ENCODE measurements at places on chromosomes 3 and 15.
A peak's percentile ranks its signal among the peaks of the same experiment; 100 is the strongest.

DNA sequence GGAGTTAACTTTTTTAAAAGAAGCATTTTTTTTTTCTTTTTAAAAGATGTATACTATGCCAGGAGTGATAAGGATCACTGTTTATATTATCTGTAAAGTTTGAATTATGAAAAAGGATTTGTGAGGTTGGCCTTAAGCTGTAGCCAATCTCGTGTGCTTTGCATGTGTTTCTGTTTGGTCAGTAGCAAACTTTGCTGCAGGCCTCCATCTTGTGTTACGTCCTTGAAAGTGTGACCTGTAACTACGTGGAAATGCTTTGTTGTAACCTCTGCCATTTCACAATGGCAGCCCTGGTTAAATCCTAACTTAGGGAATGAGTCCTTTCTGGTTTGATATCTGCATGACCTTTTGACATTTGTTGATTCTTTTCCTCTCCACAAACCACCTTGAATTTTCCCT is 1345.6 kb downstream of the NSUN3 start:
- no peak for DNase-seq

- DNase-seq, result no peak
These were observed 602.6 kb downstream of the RSL24D1 start for GRCh38 chr15:54594115-54594514.

DNA sequence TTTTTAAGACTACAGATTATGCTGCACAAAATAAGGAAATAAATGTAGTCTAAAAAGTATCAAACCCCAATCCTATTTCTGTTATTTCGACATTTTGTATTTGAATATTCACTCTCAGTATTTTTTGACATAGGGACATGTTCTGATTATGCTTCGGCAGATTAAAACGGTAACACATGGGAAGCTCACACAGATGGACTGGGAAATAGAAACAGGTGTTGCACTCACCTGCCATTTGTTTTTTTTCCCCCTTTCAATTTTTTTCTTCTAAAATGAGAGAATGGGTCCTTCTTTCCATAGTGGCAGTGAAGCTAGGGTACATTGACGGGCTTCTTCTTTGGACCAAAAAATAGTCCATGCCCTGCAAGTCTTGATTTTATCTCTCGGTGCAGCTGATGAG is 163.1 kb downstream of the MYRIP start:
- no peak for DNase-seq

DNA sequence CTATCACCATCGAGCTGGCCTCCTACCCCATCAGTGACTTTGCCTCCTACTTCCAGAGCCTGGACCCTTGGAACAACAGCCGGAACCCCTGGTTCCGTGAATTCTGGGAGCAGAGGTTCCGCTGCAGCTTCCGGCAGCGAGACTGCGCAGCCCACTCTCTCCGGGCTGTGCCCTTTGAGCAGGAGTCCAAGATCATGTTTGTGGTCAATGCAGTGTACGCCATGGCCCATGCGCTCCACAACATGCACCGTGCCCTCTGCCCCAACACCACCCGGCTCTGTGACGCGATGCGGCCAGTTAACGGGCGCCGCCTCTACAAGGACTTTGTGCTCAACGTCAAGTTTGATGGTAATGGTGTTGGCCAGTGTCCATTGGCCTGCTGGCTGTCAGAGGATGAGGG is 6.1 kb downstream of the GRM2 start:
- no peak for DNase-seq

- DNase-seq, result no peak
These were observed 4.9 kb downstream of the HAUS2 start for GRCh38 chr15:42553554-42553953.

DNA sequence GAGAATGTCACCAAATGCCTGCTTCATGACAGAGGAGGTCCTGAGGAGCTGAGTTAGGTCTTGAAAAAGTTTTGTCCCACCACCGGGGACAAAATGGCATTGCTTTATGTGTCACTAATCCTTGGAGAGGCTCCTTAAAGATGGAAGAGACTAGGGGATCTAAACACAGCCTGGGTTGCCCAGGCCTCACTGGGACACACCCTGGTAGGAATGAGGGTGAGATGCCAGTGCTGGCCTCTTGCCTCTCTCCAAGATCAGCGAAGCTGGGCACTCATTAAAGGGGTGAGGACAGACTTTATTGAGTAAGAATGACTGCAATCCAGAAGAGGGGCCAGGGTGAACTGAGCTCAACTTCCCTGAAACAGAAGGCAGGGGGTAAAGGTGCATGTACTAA is 58.5 kb upstream of the KLF13 start:
- DNase-seq, result no peak

DNA sequence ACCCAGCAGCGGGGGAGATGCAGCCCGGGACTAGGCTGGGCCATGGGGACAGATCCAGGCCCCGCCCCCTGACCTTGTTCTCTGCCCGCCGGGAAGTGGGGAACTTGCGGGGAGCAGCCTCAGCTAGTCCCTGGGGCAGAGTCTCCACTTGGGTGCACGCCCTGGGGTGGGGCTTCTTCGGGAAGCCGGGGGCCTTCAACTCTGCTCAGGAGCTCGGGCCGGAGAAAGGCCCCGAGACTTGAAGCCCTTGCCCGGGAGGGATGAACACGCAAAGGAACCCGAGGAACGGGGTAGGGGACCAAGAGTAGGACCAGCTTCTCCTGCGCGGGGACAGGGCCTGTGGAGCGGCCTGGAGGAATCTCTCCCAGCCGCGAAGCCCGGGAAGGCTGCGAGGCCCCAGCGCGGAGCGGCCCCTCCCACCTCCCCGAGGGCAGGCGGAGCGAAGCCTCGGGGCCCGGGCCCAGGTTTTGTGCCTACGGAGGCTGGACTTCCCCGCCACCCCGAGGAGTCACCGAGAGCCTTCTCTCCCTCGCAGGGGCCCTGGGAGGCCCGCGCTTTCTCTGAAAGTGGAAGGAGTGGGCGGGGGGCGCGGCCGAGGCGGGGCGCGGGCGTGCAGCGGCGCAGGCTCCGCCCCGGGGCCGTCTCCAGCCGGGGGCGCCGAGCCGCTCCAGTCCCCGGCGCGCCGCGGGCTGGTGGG is at the start of gene ITPKA:
Gene ITPKA, plus strand, starts transcription at position 670 of the 697 bp plus-strand sequence. CDS start 54 bp downstream, outside the sequence.
- peak; percentile 71 for DNase-seq

GRCh38 chr3:139118835-139119234 is 74.1 kb upstream of the PRR23C start:
- DNase-seq, result no peak

GRCh38 chr15:65354835-65355172 is 23.0 kb downstream of the IGDCC3 start:
- no peak for DNase-seq

GRCh38 chr3:38117163-38117716 is 19.7 kb downstream of the ACAA1 start:
- DNase-seq, result peak; percentile 37

DNA sequence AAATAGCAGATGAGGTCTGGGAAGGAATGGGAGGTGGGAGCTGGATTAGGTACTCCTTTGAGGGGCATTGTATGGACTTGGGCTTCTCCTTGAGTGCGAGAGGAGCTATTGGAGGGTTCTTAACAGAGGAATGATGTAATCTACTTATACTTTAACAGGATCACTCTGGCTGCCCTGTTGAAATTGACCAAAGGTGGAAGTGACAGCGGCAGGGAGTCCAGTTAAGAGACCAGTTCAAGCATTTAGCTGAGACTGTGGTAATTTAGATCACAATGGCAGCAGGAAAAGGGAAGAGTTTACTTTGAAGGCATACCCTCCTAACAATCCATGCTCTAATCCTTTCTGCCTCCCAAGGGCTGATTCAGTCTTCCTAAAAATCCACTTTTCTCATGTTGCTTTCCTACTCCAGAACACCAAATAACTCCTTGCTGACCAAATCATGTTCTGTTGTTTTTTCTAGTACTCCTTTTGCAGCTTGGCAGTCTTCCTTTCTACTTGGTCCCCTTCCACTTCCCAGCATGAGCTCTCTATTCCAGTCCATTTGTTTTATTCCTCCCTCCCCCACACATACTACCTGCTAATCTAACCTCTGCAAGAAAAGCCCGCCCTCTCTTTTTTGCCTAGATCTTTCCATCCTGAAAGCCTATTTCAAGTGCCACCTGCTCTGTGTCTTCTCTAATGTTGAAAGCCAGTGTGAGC is 139.4 kb downstream of the NECTIN3 start:
- no peak for DNase-seq

Measured in SW480 (cell line).